ENCODE measurements at places on chromosomes 16 and 17.

- DNase-seq, result no peak
Observed at GRCh38 chr16:12155235-12155634, 178.7 kb downstream of the SNX29 start.

DNA sequence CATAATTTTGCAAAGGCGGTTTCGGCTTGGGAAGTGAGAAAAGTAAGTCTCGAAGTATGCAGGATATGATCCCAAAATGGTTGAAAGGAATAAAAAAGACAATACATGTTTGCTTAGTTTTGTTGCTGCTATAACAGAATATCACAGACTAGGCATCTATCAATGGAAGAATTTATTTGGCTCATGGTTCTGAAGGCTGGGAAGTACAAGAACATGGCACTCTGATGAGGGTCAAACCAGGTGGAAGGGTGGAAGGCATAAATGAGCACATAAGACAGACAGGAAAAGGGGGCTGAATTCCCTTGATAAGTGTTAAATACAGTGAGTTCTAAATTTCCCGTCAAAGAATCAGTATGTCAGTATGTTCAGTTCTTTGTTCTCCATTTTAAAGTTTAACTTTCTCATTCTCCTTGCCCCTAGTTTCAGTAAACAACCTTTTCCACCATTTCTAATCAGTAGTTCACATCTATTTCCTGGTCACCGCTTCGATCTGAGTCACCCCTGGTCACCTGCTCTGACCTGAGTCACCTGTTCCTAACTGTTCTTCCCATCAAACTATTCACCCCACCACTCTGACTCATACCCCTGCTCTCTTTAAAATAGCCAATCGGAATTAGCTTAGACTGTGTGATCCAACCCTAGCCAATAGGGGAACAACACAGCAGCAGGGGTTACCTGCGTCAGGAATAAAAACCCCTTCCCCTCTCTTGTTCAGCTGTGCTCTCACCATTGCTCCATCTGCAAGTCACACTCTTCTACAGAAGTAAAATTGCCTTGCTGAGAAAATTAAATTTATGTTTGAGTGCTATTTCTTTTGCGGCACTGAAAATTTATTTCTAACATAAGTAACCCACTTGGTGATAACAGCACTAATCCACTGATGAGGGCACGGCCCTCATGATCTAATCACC lies 240.8 kb downstream of the STX8 start:
- DNase-seq, result no peak

DNA sequence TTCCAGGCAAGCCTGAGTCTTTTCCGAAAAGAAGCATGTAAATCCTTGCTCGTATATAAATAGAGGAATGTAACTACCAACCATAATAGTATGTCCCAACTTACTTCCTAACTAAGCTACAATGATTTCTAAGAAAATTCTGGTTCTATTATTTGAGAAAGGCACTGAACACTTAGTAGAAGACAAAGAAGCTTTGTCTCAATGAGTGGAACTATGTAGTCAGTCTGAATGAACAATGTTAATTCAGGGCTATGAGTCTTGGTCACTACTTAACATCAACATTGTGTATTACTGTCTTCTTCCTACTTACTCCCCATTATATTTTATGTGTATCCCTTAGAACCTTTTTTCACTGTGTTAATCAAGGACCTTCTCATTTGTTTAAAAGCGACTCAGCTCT lies 206.0 kb downstream of the CYB561 start:
- DNase-seq, result peak; percentile 54

GRCh38 chr17:57894848-57895247 lies 45.0 kb upstream of the MRPS23 start:
- DNase-seq, result no peak

GRCh38 chr17:13420878-13421277 lies 180.9 kb downstream of the HS3ST3A1 start:
- DNase-seq, result no peak

DNA sequence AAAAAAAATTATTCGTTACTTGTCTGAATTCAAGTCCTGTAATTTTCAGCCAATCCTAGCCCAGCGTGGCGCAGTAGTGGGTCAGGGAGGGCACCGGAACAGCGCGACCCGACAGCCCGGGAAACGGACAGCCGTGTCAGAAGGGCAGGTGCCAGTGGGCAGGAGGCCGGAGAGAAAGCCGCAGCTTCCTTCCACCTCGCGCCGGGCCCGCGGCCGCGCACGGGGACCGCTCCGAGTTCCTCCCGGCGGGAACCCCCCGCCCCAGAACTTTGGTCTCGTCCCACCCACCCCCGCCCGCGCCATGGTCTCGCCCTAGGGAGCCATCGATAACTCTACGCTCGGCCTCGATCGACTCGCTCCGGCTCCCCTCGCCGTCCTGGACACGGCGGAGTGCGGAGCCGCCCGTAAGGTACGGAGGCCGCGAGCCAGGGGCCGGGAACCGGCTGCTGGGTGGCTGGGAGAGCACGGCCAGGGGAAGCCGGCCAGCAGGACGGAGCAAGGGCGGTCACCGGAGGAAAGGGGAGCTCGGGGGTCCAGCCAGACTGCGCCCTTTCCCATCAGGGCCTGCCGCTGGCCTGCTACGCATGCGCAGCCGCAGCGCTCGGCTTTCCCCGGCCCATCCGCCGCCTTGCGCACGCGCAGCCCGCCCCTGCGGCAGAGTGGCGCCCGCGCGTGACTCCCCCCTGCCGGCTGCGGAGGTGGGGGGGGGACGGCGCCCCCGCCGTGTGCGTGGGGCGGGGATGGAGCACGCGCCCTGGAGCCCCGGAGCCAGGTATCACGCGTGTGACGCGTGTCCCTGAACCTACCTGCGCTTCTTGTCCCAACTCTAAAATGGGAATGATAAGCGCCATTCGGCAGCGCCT lies at the start of gene MLST8:
TSS of gene MLST8 (plus strand) at position 351 of the 863 bp plus-strand sequence. CDS start 632 bp downstream, outside the sequence.
- peak; percentile 87 for DNase-seq

- DNase-seq, result no peak
Observed at GRCh38 chr17:2685696-2686095, 25.9 kb downstream of the CLUH start.

DNA sequence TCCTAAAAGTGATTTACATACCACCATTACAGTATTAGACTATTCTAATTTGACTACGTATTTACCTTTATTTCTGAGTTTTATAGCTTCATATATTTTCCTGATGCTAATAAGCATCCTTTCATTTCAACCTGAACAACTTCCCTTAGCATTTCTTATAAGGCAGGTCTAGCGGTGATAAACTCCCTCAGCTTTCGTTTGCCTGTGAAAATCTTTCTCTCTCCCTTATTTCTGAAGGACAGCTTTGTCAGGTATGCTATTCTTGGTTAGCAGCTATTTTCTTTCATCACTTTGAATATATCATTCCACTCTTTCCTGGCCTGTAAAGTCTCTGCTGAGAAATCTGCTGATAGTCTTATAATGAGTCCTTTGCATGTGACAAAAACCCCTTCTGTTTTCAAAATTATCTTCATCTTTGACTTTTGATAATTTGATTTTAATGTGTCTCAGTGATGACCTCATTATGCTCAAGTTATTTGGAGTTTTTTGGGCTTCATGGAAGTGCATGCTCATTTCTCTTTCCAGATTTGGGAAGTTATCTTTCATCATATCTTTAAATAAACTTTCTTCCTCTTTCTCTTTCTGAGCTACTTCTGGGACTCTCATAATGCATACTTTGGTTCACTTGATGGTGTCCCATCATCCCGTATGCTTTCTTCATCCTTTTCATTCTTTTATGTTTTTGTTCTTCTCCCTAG lies 285.4 kb upstream of the PMFBP1 start:
- DNase-seq, result no peak

- no peak for DNase-seq
Observed at GRCh38 chr17:49592263-49592662, 16.6 kb downstream of the NXPH3 start.

- DNase-seq, result peak; percentile 73
Observed at GRCh38 chr16:2919511-2920255, 8.0 kb downstream of the FLYWCH1 start.

GRCh38 chr17:37839196-37839978 lies 84.8 kb upstream of the TBC1D3K start:
- DNase-seq, result no peak

DNA sequence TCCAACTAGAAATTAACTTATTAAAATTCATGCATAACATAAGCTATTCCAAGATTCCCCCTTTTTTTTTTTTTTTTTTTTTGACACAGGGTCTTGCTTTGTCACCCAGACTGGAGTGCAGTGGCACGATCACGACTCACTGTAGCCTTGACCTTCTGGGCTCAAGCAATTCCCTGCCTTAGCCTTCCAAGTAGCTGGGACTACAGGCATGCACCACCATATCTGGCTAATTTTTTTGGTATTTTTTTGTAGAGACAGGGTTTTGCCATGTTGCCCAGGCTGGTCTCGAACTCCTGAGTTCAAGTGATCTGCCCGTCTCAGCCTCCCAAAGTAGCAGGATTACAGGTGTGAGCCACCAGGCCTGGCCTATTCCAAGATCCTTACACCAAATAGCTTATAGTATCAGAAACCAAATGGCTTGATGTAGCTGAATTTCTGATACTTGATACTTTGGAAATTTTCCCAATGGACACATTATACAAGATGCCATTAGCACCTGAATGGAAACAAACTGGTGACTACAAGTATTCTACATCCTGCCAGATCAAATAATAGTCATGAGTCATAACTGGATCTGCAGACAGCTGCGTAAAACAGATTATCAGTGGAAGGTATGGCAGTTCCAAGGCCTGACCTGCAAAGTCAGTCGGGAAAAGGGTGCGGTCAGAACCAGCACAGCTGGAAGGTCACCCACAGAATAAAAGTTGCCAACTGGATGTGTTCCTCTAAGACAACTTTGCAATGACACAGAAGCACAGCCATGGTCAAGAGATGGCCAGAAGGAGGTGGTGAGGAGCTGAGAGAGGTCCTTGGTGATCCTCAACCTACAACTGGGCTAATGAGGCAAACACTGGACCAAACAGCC lies 14.5 kb downstream of the TUBG1 start:
- no peak for DNase-seq

DNA sequence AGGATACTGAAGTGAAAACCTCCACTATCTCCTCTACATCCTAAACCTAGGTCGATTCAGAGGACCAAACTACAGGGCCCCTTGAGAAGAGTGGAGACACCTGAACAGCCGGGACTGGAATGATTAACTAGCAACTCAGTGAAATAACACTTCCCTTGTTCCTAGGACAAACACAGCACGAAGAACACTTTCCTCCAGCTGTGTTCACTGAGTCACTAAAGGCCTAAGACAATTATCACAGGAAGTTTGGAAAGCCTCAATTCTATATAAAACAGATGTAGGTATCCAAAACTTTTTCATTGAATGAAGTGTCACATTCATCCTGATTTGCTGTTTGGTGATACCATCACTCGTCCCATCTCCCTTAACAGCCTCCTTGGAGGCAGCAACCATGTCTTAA lies 15.5 kb upstream of the CUEDC1 start:
- no peak for DNase-seq
